Fibroblast of skin of abdomen (primary cell): ENCODE measurements at places on chromosomes 12 and 14.

GRCh38 chr14:70882776-70883492, 24.3 kb upstream of the PCNX1 start:
- peak; percentile 77 for DNase-seq

DNA sequence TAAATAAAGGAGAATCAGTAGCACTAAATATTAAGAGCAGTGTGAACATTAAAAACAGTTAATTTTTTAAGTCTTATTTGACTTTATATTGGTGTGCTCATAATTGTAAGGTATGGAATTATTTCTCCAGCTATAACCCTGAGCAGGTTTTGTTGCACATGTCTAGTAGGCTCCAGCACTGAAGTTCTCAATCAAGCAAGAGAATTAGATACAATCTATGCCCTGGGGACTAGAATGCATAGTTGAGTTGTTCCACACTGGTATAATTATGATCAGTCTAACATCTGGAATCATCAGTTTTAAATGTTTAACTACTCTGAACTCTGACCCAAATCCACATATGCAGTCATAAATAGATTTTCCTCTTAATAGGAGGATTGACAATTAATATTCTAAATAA, 257.8 kb upstream of the ARHGAP5 start:
- DNase-seq: no peak

DNA sequence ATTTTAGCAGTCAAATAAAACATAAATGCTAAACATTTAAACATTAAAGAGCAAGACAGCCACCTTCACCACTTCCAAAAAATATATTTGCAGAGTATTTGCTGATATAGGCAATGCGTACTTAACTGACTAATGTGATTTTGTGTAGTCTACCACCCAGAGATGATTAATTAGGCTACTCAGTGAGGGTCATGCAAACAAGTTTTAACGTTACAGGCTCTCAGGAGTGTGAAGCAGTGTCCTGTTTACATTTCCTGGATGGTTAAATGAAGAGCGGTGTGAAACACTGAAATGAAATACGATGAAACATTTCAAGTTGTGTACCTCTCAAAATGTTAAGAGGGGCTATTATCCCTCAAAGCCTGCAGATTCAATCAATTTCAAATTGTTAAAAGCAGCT, 165.8 kb upstream of the LRIG3 start:
- DNase-seq: no peak

GRCh38 chr14:94665121-94665520, 52.9 kb downstream of the SERPINA3 start:
- peak; percentile 86 for DNase-seq

GRCh38 chr12:56684745-56685359, 3.2 kb downstream of the PTGES3 start:
- no peak for DNase-seq
